ENCODE measurements at places on chromosomes 2 and 18. TPM values are rescaled to one million over a fixed set of nuclear protein-coding genes. Genes with fewer than 3 reads are reported as not detected.

GRCh38 chr2:223835701-223836532 lies 1.5 kb downstream of the AP1S3 start:
- H3K4me1 ChIP-seq = peaks cover 5% of the 10 kb centered on the region
- H3K27me3 ChIP-seq = no peaks in the 10 kb centered on the region
- no peaks in the 10 kb centered on the region for H3K36me3 ChIP-seq
- DNase-seq = peak; percentile 20

The BCL2 gene
- 5.3 TPM for total RNA-seq

DNA sequence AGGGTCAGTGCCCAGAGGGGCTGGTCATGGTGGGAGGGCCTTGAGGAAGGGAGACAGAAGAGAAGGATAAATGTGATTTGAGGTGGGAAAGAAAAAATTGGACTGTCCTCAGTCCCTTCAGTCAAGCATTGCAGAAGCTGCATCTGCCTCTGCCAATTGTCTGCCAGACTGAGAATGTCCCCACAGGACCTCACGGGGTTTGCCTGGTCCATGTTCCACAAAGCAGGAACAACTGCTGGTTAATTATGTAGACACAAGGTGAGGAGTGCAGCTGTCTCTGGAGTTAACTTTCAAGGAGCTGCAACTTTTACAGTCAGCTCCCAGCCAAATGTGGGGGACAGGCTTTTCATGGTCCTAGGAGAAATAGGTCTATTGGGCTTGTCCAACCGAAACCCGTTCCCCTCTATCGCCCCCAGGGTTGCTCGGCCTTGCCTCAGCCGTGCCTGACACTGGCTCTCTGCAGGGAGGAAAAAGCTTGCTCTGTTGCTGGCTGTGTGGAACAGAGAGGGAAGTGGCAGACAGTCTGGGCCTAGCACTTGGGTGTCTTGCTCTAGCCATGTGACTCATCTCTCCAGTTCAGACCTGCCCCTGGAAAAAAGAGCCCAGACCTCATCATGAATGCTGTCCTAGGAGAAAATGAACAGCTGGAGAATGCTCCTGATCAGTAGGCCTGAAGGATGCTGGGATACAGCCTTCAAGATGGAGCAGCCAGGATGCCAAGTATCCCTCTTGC lies 31.1 kb upstream of the PAX8 start:
- H3K4me3 ChIP-seq = no peak overlapping the region
- H3K27me3 ChIP-seq = no peaks in the 10 kb centered on the region
- H3K4me1 ChIP-seq = no peaks in the 10 kb centered on the region
- DNase-seq = no peak
- H3K27ac ChIP-seq = no peak overlapping the region

DNA sequence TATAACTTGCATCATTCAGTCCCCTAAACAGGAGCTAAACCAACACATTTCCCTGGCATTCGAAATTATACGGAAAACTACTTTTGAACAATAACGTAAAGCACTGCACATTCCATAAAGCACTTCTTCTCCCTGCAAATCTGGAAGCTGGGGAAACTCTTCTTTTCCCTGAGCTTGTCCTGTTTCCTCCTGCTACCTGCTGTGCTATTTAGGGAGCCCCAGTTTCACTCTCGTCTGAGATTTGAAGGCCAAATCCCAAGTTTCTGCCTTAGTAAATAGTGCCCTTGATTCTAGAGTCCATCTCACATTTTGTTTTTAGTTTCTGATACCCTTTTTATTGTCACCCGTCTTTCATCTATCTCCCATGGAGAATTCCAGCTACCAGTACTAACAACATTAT lies 67.7 kb upstream of the OSR1 start:
- DNase-seq = no peak
- no peaks in the 10 kb centered on the region for H3K4me1 ChIP-seq
- no peak overlapping the region for H3K27ac ChIP-seq
- no peaks in the 10 kb centered on the region for H3K27me3 ChIP-seq
- H3K4me3 ChIP-seq = no peak overlapping the region

The FTCDNL1 gene
- total RNA-seq = 1.3 TPM

- H3K27ac ChIP-seq = no peak overlapping the region
- DNase-seq = no peak
- H3K4me3 ChIP-seq = no peak overlapping the region
- no peaks in the 10 kb centered on the region for H3K36me3 ChIP-seq
Measured at GRCh38 chr2:39080152-39080551, 40.7 kb downstream of the SOS1 start.

- H3K27me3 ChIP-seq = no peaks in the 10 kb centered on the region
- H3K36me3 ChIP-seq = no peaks in the 10 kb centered on the region
- H3K4me1 ChIP-seq = no peaks in the 10 kb centered on the region
- DNase-seq = no peak
- no peak overlapping the region for H3K4me3 ChIP-seq
- no peak overlapping the region for H3K27ac ChIP-seq
Measured at GRCh38 chr2:124088616-124089015, 63.5 kb downstream of the CNTNAP5 start.

The OSBPL6 gene
- 0.75 TPM for total RNA-seq

DNA sequence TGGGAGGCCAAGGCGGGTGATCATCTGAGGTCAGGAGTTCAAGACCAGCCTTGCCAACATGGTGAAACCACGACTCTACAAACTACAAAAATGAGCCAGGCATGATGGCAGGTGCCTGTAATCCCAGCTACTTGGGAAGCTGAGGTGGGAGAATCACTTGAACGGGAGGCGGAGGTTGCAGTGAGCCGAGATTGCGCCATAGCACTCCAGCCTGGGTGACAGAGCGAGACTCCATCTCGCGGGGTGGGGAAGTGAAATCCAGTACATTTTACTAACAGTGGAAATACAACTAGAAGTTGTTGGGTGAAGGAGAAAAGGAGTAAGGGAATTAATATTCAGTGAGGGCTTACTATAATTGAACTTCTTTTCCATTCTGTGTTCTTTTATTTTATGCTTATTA lies 13.2 kb upstream of the ENOSF1 start:
- H3K4me1 ChIP-seq = no peaks in the 10 kb centered on the region
- no peaks in the 10 kb centered on the region for H3K36me3 ChIP-seq
- DNase-seq = no peak
- H3K27me3 ChIP-seq = no peaks in the 10 kb centered on the region

The DNER gene
- total RNA-seq = 0.52 TPM

- peak overlapping the region; percentile 10 for H3K4me3 ChIP-seq
- H3K27ac ChIP-seq = peak overlapping the region; percentile 89
- H3K27me3 ChIP-seq = no peaks in the 10 kb centered on the region
- H3K4me1 ChIP-seq = peaks cover 38% of the 10 kb centered on the region
Measured at GRCh38 chr2:10009811-10010781, 33.3 kb upstream of the KLF11 start.

The REG1B gene
- 30,154 TPM for total RNA-seq

- H3K36me3 ChIP-seq = no peaks in the 10 kb centered on the region
- H3K4me3 ChIP-seq = no peak overlapping the region
- DNase-seq = no peak
- H3K27ac ChIP-seq = no peak overlapping the region
Measured at GRCh38 chr2:10980071-10980470, 68.3 kb downstream of the KCNF1 start.

GRCh38 chr2:84288293-84288692 lies 170.8 kb downstream of the SUCLG1 start:
- H3K27ac ChIP-seq = no peak overlapping the region
- no peaks in the 10 kb centered on the region for H3K36me3 ChIP-seq
- H3K4me1 ChIP-seq = no peaks in the 10 kb centered on the region
- H3K27me3 ChIP-seq = no peaks in the 10 kb centered on the region

The KYNU gene
- total RNA-seq = 0.66 TPM

DNA sequence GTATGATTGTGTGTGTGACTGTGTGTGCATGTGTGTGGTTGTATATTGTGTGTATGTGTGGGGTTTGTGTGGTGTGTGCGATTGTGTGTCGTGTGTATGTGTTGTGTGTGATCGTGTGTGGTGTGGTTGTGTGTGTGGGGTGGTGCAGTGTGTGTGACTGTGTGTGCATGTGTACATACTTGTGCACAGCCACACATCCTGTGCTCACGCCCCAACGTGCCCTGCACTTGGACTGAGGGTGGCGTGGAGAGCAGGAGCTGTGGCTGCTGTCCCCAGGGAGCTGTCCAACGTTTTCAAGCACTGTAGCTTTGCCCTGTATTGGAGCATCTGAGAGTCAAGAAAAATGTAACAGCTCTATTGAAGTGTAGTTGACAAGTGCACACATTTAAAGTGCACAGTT lies 243.2 kb upstream of the HDAC4 start:
- H3K27me3 ChIP-seq = no peaks in the 10 kb centered on the region
- no peak overlapping the region for H3K27ac ChIP-seq
- DNase-seq = no peak
- H3K4me1 ChIP-seq = no peaks in the 10 kb centered on the region
- no peaks in the 10 kb centered on the region for H3K36me3 ChIP-seq
- H3K4me3 ChIP-seq = no peak overlapping the region

The NPPC gene
- total RNA-seq = not detected

GRCh38 chr2:138223319-138223718 lies 259.0 kb downstream of the HNMT start:
- no peaks in the 10 kb centered on the region for H3K36me3 ChIP-seq
- H3K27me3 ChIP-seq = no peaks in the 10 kb centered on the region
- no peak overlapping the region for H3K4me3 ChIP-seq
- peaks cover 9% of the 10 kb centered on the region for H3K4me1 ChIP-seq
- H3K27ac ChIP-seq = no peak overlapping the region

GRCh38 chr18:13868501-13869271 lies 44.7 kb downstream of the MC5R start:
- no peaks in the 10 kb centered on the region for H3K27me3 ChIP-seq
- no peak for DNase-seq
- H3K27ac ChIP-seq = no peak overlapping the region
- no peak overlapping the region for H3K4me3 ChIP-seq
- no peaks in the 10 kb centered on the region for H3K4me1 ChIP-seq

DNA sequence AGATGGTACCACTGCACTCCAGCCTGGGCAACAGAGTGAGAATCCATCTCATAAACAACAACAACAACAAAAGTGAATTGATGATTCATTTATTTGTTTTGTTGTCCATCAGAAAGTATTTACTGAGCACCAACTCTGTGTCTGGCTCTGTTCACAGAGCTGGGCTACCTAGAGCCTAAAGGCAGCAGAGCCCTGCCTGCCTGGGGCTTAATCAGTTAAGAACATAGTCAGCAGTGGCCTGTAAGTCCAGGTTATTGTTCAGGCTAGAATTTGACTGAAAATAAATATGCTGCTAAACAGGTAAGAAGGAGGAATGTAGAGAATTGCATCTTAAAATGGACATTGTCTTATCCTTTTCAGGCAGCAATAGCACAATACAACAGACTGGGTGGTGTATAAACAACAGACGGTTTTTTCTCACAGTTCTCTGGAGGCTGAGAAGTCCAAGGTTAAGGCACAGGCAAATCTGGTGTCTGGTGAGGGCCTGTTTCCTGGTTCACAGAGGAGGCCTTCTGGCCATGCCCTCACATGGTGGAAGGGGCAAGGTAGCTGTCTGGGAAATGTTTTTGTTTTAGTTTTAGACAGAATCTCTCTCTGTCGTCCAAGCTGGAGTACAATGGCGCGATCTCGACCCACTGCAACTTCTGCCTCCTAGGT lies 22.2 kb upstream of the ARL4C start:
- no peaks in the 10 kb centered on the region for H3K27me3 ChIP-seq
- H3K4me3 ChIP-seq = no peak overlapping the region
- H3K27ac ChIP-seq = no peak overlapping the region
- no peaks in the 10 kb centered on the region for H3K36me3 ChIP-seq

GRCh38 chr2:213306316-213306942 lies 22.2 kb downstream of the SPAG16 start:
- DNase-seq = peak; percentile 36
- no peak overlapping the region for H3K27ac ChIP-seq
- no peaks in the 10 kb centered on the region for H3K27me3 ChIP-seq
- no peaks in the 10 kb centered on the region for H3K4me1 ChIP-seq
- peaks cover 16% of the 10 kb centered on the region for H3K36me3 ChIP-seq

DNA sequence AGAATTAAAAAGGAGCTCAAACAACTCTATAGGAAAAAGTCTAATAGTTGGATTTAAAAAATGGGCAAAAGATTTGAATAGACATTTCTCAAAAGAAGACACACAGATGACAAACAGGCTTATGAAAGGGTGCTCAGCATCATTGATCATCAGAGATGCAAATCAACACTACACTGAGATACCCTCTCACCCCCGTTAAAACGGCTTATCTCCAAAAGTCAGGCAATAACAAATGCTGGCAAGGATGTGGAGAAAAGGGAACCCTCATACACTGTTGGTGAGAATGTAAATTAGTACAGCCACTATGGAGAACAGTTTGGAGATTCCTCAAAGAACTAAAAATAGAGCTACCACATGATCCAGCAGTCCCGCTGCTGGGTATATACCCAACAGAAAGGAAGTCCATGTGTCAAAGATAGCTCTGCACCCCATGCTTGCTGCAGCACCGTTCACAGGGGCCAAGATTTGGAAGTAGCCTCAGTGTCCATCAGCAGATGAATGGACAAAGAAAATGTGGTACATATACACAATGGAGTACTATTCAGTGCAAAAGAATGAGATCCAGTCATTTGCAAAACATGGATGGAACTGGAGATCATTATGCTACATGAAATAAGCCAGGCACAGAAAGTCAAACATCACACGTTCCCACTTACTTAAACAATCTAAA lies 46.7 kb upstream of the B3GNT7 start:
- peaks cover 17% of the 10 kb centered on the region for H3K4me1 ChIP-seq
- H3K27me3 ChIP-seq = no peaks in the 10 kb centered on the region
- H3K4me3 ChIP-seq = no peak overlapping the region
- H3K27ac ChIP-seq = no peak overlapping the region
- DNase-seq = no peak

- DNase-seq = no peak
- H3K36me3 ChIP-seq = no peaks in the 10 kb centered on the region
- no peak overlapping the region for H3K27ac ChIP-seq
Measured at GRCh38 chr2:178152033-178152432, 39.8 kb downstream of the RBM45 start.

GRCh38 chr2:50431958-50432650 lies 599.8 kb downstream of the NRXN1 start:
- H3K4me3 ChIP-seq = no peak overlapping the region
- H3K4me1 ChIP-seq = no peaks in the 10 kb centered on the region
- H3K27ac ChIP-seq = no peak overlapping the region
- no peak for DNase-seq
- H3K27me3 ChIP-seq = no peaks in the 10 kb centered on the region
- H3K36me3 ChIP-seq = no peaks in the 10 kb centered on the region

DNA sequence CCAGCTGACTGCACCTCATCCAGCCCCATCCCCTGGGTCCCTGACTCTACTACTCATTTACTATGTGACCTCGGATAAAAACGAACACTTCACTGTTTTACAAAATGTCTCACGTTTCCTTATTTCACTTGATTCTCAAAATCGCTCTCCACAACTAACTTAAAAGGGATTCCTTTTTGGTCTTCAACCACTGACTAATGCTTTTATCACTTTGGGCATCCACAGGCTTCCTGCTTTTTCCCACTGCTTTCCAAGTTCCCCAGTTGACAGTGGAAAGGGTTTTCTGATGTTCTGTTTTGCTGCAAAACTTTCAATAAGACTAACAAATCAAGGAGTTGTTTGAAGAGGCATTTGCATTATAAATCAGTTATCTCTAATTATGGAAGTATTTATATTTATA lies 24.1 kb downstream of the EIF2AK3 start:
- H3K4me3 ChIP-seq = no peak overlapping the region
- no peaks in the 10 kb centered on the region for H3K27me3 ChIP-seq
- H3K4me1 ChIP-seq = peaks cover 33% of the 10 kb centered on the region
- no peak overlapping the region for H3K27ac ChIP-seq
- no peaks in the 10 kb centered on the region for H3K36me3 ChIP-seq
- DNase-seq = no peak

The SERPINB4 gene
- total RNA-seq = not detected

- H3K27me3 ChIP-seq = no peaks in the 10 kb centered on the region
- no peak for DNase-seq
- H3K4me3 ChIP-seq = no peak overlapping the region
- no peak overlapping the region for H3K27ac ChIP-seq
- no peaks in the 10 kb centered on the region for H3K36me3 ChIP-seq
- peaks cover 16% of the 10 kb centered on the region for H3K4me1 ChIP-seq
Measured at GRCh38 chr18:79941473-79942119, 9.9 kb downstream of the SLC66A2 start.
